Activated T-cell treated with anti-CD3 and anti-CD28 coated beads, Interleukin-2, amount 50 U/mL, for 1 hour (primary cell): ENCODE measurements at places on chromosomes 6 and 20.

GRCh38 chr6:105838171-105838570 lies 248.0 kb upstream of the PRDM1 start:
- no peak for DNase-seq

DNA sequence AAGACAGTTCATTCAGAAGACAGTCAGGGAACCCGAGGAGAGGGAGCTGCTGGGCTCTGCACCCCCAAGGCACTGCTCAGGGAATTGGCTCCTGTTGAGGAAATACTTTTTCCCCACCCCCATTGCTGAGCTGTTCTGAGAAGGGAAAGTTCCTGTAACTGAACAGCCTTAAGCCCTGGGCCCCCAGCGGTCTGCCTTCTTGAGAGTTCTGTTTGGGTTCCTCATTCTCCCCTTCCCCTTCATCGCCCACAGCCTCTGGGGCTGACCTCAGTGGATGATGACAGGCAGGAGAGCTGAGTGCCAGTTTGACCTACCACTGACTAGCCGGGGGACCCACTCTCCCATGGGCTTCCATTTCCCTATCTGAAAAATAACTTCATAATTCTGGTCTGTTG lies 10.7 kb downstream of the HCK start:
- DNase-seq = no peak

- no peak for DNase-seq
Measured at GRCh38 chr6:3088446-3088845, 20.2 kb downstream of the RIPK1 start.

DNA sequence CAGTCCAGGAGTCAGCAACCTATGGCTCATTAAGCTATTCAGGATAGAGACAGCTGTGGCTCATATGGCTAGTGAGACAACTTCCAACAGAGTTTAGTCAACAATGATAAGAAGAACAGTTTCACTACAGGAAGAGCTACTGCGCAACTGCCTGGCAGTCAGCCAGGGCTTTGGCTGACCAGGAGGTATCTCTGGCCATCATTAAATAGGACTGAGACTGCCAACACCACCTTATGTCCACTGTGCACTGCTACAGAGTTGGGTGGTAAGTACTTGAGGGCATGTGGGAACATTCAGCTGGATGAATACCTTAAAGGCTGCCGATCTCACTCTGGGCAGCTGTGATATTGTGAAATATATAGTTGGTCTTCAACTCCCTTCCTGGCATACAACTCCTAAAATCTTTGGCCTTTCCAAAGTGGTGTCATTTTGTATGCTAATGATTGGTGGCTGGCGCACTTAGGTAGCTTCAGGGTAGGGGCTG lies 52.2 kb upstream of the FAM83C start:
- DNase-seq = no peak

- DNase-seq = no peak
Measured at GRCh38 chr6:26389349-26389894, 6.5 kb downstream of the BTN2A2 start.

GRCh38 chr6:24394780-24395437 lies 7.8 kb upstream of the MRS2 start:
- DNase-seq = no peak

DNA sequence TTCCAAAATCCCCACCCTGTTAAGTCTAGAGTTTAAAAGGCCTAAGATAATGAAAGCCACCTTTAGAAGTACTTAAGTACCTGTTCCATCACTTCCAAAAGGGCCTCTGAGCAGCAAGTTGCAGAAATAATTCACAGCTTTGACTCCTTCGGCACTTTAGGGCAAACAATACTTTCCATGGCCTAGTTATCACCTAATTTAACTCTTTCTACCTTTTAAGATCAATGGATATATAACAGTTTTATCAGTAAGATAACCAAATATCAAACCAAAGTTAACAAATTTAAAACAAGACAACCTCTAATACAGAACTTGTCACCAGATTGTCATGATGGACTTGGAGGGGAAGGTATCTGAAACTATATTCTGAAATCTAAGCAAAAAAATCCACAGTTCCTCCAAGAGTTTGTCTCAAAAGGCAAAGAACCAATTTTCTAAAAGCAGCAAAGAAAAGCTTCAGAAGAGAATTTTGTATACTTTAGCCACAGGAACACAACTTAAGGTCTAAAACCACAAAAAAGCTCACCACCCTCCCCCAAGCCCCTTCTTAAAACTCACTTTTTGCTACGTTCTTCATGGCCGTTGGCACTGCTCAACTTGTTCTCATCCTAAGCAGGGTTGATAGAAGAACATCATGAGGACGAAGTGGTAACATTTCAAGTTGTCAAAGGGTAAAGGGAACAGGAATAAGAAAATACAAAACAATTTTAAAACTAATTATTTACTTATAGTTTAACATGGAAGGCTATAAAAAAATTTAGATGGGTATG lies 3.5 kb downstream of the RBM39 start:
- no peak for DNase-seq

DNA sequence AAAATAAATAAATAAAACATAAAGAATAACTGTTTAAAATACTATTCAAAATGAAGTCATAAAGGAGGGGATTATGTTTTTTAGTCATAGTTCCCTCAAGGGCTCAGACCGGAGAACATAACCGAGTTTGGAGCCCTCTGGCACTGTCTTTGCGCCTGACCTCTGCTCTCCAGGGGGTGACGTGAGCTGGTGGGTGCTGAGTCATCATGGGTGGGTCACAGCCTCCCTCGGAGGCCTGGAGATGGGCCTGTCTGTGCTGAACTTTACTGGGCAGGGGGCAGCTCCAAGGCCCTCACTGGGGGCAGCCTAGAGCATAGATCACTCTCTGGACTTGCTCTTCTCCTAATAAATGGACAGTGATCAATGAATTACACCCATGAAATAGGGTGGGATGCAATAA lies 3.1 kb upstream of the MAVS start:
- DNase-seq = no peak
